ENCODE measurements at places on chromosomes 3 and 15.

DNA sequence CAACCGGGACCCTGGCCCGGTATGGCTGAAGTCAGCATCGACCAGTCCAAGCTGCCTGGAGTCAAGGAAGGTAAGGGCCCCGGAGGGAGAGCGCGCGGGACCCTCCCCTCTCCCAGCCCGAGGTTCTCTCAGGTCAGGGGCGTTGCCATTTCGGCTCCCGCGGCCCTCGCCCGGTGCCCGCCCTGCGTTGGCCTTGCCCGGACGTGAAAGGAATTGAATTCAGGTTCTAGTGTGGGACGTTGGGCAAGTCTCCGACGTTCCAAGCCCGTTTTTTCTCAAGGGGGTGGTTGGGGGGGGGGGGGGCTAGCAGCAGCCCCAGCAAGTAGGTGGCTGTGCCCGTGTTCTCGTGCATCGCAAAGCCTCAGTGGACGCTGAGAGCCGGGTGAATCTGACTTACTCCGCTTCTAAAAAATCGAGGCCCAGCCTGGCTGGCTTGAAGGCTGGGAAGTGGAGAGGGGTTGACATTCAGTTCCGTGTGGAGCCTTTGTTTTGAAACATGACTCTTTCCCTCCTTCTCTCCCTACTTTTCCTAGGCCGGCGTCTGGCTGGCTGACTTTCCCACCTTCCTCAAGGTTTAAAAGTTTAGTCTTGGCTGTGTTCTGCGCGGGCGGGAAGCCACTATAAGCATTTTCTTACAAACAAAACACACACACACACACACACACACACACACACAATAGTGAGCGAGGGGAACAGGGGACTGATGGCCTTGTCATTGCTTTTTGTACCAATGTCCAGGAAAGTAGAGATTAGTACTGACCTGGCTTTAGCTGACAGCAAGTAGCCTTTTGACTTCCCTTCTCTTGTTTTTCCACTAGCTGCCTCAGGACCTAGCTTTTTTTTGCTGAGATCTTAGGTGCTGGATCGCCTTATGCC lies at the start of gene UTS2B:
Gene UTS2B, minus strand, starts transcription at position 873 of the 876 bp plus-strand sequence. CDS start 48,337 bp downstream, outside the sequence.
- DNase-seq, result peak; percentile 50

DNA sequence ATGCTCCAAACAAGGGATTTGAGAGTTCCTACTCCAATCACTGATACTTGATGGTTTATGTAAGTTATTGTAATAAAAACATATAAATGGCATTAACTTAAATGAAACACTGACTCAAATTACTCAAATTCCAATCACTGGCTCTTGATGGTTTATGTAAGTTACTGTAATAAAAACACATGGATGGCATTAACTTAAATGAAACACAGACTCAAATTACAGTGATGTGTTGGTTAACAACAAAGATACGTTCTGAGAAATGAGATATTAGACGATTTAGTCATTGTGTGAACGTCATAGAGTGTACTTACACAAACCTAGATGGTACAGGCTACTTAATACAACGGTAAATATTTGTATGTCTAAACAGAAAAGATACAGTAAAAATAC lies 6.6 kb downstream of the MOBP start:
- no peak for DNase-seq

GRCh38 chr3:82596805-82597204 lies 835.4 kb upstream of the GBE1 start:
- no peak for DNase-seq

GRCh38 chr3:134852132-134852531 lies 57.1 kb downstream of the EPHB1 start:
- DNase-seq, result no peak

GRCh38 chr3:36211652-36211999 lies 168.7 kb upstream of the STAC start:
- DNase-seq, result no peak

DNA sequence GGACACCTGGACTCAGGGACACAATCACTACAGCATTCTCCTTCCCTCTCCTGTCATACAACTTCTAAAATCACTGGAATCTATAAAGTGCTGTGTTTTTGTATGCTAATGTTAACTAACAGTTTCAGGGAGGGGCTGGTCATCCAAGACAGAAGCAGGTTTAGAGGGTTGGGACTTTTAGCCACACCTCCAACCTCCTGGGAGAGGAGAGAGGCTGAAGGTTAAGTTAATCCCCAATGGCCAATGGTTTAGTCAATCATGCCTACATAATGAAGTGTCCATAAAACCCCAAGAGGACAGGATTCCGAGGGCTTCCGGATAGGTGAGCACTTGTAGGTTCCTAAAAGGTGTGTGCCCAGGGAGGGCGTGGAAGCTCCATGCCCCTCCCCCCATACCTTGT lies 219.3 kb upstream of the CTNNB1 start:
- DNase-seq, result no peak

GRCh38 chr3:15112011-15112410 lies 13.1 kb upstream of the RBSN start:
- no peak for DNase-seq

DNA sequence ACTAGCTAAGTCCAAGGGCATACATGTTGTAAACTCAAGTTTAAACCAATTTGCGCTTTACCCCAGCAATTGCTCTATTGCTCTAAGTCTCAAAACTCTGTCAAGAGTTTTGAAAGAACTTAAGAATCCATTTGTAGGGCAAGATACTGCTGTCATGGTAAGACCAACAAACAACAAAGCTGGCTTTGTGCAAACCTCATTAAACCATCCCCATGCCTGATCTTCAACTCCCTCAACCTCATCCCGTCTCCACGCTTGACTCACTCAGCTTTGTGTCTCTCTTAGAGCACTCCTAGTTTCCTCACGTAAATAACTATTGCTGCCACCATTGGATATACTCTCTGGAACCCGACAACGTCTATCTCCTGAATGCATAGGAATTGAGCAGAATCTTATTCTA lies 20.6 kb upstream of the ARHGEF26 start:
- DNase-seq, result no peak

DNA sequence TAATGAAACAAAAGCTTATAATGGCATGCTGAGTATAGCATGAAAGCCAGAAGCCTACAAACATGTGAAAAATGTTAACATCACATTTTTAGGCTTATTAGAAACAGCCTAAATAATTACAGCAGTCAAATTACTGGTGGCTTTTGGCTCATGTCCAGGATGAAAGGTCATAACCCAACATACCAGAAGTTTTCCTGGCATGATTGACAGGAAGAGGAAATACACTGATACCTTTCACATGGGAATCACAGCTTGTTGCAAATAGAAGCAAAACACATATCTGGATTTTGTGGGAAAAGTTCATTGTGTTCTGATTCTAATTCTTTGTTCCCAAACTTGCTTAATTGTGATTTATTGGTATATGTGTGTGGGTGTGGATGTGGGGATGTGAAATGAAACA lies 393.5 kb upstream of the ARRDC4 start:
- peak; percentile 16 for DNase-seq

- DNase-seq, result peak; percentile 52
These were observed 355.5 kb downstream of the TIGIT start for GRCh38 chr3:114649331-114649730.

DNA sequence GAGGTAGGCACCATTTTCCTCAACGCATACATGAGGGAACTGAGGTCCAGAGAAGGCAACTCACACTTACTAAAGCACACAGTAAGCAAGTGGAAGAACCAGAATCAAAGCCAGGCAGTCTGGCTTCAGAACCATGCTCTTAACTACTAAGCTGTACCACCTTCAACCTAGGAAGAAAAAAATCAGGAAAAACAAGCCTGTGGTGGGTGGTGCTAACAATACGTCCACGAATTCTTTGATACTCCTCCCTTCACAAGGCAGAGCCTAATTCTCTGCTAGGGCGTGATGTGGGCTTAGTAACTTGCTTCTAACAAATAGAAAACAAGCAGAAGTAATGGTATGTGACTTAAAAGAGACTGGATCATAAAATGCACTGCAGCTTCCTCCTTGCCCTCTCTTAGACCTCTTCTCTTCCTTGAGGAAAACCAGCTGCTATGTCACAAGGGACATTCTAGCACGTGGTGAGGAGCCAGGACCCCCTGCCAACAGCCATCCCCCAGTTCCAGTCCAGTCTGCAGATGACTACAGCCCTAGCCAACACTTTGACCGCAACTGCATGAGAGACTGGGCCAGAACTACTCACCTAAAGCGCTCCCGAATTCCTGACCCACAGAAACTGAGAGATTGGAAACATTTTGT lies 36.9 kb downstream of the HACD2 start:
- no peak for DNase-seq

- DNase-seq, result no peak
These were observed 34.4 kb downstream of the TNK2 start for GRCh38 chr3:195873971-195874370.

GRCh38 chr3:9884555-9885165 lies 4.6 kb upstream of the CIDEC start:
- peak; percentile 95 for DNase-seq

DNA sequence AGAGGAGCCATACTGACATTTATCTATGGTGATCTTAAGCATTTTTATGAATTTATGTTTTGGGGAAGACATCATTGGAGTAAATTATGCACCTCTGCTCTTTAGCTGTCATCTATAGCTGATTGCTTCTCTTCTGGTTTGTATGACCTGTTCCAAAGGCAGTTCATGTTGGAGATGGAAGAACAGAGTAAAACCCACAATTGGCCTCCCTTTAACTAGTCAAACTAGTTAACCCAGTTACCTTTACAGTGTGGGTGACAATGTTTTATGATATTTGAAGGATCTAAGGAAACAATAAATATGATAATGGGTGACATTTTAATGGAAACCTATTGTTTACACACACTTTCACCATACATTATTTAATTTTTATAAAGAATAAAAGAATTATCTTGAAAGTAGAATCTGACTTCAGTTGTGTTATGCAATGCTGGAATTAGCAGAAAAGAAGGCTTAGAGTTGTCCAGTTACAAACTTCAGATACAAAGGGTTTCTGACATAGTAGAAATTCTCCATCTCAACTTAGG lies 263.5 kb downstream of the NFKBIZ start:
- DNase-seq, result peak; percentile 40

GRCh38 chr3:150308037-150308319 lies 100.1 kb upstream of the TSC22D2 start:
- DNase-seq, result no peak

DNA sequence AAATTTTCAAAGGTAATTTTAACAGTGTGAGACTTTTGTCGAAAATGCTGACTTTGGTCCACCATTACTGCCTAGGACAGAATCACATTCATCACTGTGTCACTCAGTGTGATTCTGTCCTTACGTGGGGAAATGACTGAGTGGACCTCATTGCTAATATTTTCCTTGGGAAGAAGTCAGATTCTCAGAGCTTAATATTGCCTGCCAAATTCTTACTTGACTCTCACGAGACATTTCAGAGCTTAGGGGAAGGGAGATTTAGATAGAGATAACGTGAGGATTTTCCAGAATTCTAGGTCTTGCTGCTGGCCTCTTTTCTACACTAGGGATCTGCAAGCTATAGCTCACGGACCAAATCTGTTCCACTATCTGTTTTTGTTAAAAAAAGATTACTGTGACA lies 270.4 kb downstream of the SUCLG2 start:
- no peak for DNase-seq

GRCh38 chr3:111881480-111881879 lies 22.4 kb downstream of the PHLDB2 start:
- no peak for DNase-seq

DNA sequence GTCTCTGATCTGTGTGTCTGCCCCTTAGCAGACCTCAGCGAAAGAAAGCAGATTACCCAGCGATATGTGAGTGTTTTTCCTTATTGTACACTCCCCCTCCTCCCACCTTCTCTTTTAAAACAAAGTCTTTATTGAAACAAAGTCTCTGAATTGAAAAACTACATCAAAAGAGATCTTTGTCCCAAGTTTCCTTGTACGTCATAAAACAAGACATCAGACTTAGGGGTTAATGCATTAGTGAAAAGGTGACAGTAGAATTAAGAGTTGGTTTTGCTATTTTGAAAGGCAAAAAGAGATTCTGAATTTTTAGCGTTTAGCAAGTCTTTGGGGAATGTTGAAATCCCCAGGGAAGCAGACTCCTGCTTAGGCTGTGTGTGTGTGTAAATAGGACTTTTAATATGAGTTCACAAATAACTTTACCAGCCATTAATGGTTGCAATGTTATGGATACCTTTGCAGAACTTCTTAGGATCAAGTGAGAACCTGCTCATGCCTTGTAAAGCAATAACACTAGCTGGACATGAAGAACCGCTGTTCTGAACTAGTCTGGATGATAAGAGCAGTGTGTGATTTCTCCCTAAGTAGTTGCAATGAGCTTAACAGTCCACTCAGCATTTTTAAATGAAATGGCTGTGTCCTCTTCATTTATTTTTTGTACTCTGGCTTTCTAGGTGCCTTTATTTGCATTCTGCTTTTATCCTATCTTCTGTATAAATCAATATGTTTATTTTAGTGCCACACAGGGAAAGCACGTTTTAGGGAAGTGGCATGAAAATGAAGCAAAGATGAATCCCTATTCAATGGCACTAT lies 136.6 kb downstream of the MCTP2 start:
- no peak for DNase-seq

DNA sequence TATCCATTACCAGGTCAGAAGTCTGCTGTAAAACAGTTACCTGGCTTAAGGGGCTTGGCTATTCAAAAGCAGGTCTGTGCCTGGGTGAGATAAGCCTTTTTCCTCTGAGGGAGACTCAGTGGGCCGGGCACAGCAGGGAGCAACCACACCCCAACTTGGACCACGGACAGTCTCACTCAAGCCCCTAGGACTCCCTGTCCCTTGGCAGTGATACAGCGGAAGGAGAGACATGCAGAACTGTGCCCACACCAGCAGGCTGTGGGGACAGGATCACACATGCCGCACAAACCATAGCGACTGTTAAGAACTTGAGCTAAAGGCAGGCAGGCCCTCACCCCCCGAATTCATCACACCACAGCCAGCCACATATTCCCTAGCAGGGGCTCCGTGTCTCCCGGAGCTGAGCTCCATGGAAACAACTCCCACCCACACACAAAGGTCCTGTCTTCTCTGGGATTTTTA lies 2.8 kb upstream of the GP5 start:
- no peak for DNase-seq

DNA sequence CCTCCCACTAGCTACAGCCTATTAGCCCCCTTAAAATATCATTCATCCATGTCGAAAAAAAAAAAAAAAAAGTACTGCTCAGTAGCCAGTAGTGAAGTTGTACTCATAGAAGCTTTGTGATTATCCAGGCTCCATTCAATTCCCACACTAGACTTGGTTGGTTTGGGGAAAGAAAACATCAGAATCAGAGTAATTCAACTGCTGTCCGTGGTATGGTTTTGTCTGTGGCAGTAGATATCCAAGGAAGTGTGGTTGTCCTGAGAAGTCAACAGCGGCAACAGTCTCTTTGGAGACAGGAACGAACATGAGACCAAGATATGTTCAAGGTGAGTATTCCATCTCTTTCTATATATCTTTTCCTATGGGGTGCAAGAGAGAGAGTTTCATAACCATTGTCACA lies 99.2 kb downstream of the GOLIM4 start:
- DNase-seq, result no peak

GRCh38 chr3:119279101-119279554 lies 15.1 kb upstream of the ARHGAP31 start:
- no peak for DNase-seq

GRCh38 chr3:50491023-50491422 lies 12.4 kb downstream of the CACNA2D2 start:
- no peak for DNase-seq

GRCh38 chr15:71743861-71744382 lies 66.4 kb upstream of the NR2E3 start:
- peak; percentile 62 for DNase-seq

- DNase-seq, result no peak
These were observed 41.6 kb downstream of the HMCES start for GRCh38 chr3:129320261-129320660.

All from LoVo (cell line).